ENCODE measurements at places on chromosomes 6 and 20. TPM values are rescaled to one million over a fixed set of nuclear protein-coding genes. Genes with fewer than 3 reads are reported as not detected.

Gene AVP
- total RNA-seq = not detected

Gene ENPP4
- total RNA-seq = 0.50 TPM

Gene UBE2C
- total RNA-seq = 3.0 TPM

Gene TAPBP
- total RNA-seq = 136 TPM

Gene PCK1
- not detected for total RNA-seq

Gene SRSF12
- not detected for total RNA-seq

Gene HLA-G
- total RNA-seq = not detected

Gene TAAR5
- not detected for total RNA-seq

Gene DEFB121
- total RNA-seq = not detected

Gene SEMG1
- total RNA-seq = not detected

Gene HLA-DRB5
- total RNA-seq = 0.15 TPM

Gene POM121L2
- total RNA-seq = not detected

Gene GNMT
- 0.17 TPM for total RNA-seq

Gene ACTL10
- 3.0 TPM for total RNA-seq

Gene PRND
- total RNA-seq = not detected

All from smooth muscle cell of trachea (primary cell).